ENCODE measurements at places on chromosomes 2 and 18.
A peak's percentile ranks its signal among the peaks of the same experiment; 100 is the strongest.

DNA sequence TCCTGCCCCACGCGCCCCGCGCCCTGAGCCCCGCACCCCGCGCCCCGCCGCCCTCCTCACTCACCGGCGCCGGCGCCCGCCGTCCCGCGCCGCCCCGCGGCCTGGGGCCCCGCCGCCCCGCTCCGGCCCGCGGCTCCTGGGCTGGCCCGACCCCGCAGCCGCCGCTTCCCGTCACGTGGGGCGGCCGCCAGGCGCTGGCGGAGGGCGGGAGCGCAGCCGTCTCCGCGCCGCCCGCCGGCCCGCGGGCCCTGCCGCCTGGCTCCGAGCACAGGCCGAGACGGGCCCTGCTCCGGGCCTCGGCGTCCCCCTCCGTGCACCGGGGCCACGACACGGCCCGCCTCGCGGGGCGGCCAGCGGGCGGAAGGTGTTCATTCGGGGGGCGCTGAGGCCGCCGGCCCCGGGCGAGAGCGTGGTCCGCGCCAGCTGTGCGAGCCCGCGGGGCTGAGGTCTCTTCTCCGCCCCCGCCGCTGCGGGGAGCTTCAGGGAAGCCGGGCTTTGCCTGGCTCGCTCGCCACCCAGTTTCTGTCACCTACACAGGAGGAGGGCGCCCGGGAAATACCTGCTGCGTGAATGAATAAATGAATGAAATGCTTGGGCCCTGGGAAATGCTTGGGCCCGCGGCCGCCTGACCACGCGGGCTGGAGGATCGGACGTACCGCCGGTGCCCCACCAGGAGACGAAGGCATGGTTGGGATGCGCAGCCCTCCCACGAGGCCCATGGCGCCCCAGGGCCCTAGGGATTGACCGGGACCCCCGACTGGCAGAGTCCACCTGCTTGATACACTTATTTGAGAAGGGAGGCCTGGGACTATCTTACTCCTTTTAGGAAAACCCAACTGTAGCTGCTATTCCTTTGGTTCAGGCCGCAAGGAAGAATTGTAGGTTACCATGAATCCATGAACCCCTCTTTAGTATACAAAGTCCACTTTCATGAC, at the start of gene TGFBRAP1:
Gene TGFBRAP1 (minus strand): TSS at position 175 of the 935 bp plus-strand sequence. CDS start 21,434 bp downstream, outside the sequence.
- peak; percentile 45 for DNase-seq

GRCh38 chr2:229202646-229203045, 68.4 kb downstream of the PID1 start:
- no peak for DNase-seq

DNA sequence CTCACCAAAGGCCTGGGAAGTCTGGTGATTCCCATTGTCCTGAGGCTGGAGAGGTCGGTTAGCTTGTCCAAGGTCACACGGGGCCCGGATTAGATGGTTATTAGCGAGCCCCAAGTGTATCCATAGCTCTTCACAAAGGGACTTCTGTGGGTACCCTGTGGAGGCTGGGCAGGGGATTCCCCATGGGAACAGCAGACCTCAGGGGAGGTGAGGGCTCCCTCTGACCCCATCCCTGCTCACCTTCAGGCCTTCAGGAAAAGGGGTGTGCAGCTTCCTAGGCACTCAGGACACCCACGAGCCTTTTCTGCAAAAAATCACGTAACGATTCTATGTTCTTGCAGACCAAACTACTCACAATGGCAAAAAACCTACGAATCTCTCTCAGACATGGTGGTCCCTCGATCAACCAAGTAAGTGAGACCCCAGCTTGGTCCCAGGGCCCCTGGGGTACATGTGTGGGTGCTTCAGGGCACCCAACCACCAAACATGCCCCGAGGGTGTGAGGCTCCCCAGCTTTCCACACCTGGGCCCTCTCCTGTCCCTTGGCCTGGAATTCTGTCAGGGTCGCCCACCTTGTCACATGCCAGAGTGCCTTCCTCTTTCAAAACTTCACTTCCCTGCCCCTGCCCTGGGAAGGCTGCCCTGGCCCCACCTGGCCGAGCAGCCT, 40.3 kb downstream of the PDIA6 start:
- no peak for DNase-seq

DNA sequence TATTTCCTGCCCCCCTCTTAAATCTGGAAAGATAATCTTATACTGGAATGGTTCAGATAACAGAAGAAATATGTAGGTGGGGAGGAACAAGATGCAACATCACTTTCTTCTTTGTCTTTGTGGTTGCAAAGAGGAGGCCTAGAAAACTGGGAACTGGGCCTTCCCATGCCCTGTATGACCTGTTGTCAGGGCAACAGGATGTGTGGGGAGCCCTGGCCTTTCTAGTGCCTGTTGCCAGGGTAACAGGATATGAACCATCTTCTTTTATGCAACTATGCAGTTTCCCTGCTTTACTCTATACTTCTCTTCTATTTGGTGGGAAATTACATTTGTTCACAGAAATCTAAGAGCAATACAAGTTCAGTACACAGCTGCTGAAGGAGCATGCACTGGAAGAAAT, 79.8 kb upstream of the PDE1A start:
- DNase-seq = no peak

GRCh38 chr18:51151568-51152511, 45.6 kb downstream of the MEX3C start:
- DNase-seq = peak; percentile 52

DNA sequence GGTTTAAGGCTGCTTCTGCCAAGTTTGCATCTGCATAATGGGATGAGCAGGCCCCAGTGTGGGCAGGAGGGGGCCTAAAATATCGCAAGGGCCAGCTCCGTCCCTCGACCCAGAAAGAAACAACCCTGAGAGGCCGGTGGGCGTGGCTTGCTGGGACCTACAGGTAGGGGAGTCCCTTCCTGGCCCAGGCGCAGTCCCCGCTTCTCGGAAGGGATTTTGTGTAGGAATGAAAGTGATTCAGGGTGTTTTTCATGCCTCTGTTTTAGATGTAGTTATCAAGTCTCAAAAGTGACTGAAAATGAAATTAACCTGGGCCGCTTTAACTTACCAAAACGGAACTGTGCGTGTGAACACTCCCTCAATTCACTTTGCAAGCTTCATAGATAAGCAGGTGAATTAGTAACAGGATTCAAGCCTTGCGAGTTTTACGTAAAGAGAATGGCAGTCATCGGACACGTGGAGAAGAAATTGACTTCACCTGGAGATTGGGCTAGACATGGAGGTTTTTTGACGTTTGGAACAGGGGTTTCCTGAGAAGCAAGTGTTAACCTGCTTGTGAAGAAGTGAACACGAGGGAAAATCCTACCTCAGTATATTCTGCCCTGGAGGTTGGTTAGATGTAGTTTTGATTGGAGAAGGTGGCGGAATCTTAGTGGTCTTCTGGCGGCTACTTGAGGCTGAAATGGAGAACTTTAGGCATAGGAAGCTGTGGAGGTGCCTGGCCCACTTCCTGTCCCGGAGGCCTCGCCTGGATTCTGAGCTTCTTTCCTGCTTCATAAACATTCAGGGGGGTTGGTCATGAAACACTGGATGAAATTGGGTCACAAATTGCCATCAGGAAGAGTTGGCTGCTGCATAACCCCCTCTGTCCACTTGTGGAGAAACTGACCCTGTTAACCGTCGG, 1.7 kb downstream of the NCK2 start:
- peak; percentile 58 for DNase-seq

DNA sequence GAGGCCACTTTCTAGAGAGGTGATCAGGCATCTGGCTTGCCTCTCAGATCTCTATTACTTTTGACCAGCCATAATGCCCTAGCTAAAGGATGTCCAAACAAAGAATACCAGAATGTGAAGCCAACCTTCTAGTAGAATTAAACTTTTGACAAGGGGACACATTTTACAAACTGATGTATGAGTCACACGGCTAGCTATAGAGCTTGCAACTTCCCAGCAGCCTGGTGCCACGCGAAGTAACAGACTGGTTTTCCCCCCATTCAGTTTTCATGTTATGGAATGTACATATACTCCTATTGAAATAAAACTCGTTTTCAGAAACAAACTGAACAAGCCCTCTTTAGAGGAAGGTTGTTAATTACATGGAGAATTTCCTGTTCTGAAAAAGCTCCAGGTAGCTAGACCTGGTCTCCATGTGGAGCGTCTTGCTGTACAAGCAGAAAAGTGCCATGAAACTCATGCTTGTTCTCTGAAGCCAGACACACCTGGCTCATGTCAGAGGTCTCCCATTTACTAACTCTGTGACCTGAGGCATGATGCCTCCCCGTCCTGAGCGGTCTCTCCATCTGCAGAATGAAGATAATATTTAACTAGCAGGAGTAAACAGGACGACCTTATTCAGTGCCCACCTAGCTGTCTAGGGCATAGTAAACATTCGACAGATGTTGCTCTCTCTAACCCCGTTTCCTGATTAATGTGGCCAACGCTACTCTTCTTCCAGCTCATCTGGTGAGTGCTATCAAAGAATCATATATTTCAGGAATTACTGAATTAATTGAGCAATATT, 81.5 kb upstream of the MAP3K20 start:
- DNase-seq = no peak

DNA sequence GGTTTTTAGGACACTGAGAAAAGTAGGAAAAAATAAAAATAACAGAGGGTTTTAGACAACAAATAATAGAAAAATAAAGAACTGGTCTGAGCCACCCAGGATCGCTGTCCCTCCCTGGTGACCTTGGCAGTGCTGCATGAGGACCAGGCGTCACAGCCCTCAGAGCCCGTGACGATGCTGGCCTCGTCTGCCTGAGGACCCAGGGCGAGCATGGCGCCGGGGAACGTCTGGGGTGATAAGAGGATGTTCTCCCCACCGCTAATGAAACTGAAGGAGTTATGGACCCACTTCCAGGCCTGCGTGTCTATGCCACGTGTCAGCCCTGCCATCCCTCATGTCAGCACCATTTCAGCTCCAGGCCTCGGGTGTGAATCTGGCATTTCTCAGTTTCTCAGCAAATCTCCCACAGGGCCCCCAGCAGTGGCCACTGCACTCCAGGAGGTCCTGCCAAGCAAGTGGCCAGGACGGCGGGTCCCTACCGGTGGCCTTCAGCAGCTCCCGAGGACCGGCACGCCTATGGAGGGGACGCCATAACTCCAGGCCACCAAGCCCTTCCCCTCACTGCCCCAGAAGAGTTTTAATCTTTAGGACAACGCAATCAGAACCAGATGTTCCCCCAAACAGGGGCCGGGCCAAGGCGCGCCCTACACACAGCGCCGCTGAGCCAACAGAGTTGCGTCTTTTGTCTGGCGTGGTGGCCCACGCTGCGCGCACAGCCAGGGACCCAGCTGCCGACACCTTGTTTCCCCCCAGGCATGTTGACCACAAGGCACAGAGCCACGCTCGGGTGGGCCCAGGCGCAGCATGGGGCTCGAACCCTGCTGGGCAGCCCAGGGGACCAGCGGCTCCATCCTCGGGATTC, 179.7 kb downstream of the TWIST2 start:
- DNase-seq = no peak

DNA sequence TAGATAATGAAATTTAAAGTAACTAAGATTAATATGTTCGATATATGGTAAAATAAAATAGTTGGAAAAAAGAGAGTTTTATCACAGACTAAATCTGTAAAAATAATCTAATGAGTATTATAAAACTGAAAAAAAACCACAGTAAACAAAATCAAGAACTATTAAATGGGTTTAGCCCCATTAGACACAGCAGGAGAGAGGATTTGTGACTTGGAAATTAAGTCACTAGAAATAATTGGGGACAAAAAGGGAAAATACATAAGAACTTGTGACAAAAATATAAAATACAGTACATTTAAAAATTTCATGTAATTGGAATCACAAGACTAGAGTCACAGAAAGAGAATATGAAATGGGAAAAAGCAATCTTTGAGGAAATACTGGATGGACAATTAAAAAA, 1114.6 kb upstream of the KLHL29 start:
- DNase-seq = no peak

- no peak for DNase-seq
Observed at GRCh38 chr2:127051116-127052056, 55.6 kb downstream of the BIN1 start.

DNA sequence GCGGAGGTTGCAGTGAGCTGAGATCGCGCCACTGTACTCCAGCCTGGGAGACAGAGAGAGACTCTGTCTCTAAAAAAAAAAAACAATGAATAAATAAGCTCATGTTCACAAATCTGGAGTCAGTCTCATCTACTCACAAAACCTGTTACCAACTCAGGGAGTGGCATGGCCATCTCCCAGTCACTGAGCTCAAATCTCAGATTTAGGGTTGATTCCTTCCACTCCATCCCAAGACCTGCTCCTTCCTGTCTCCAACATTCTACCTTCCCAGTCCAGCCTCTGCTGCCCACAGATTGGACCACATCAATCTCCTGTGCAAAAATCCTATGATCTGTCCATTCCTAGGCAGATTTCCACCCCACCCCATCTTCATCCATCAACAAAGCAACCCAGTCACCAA, 1.6 kb downstream of the STAT1 start:
- no peak for DNase-seq

- DNase-seq = no peak
Observed at GRCh38 chr2:31109633-31110192, 28.5 kb downstream of the GALNT14 start.

DNA sequence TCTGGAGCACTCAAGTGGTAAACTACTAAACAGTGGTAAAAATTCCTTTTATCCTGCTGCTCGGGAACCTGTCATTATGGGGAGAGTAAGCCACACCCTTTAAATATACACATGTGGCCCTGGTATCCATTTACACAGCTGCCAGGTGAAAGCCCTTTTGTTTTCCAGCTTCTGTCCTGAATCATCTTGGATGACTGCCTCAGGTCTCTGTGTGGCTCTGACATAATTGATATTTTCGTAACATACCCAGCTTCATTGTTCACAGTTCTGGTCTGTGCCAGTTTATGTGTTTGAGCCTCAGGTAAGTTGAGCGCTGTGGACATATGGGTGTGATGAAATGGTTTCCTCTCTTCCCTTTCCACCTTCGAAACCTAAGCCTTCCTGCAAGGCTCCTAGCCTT, 15.7 kb upstream of the TTC39C start:
- DNase-seq = no peak

DNA sequence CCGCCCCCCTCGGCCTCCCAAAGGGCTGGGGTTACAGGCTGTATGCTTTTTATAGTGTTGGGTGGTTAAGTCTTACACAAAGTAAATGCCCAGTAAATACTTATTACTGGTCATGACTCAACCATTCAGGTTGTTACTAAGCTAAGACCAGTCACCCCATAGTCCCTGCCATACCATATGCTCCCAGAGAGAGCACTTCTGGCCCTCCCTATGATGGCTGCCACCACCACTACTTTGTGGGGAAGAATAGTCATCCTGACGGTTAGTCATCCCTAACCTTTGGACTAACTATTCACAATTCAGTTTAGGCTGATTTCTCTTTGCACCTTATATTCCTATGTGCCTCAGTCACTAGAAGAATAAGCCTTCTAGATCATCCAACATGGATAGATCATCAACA, 42.0 kb upstream of the MSH2 start:
- DNase-seq = no peak

GRCh38 chr18:61992923-61993322, 100.1 kb upstream of the RNF152 start:
- no peak for DNase-seq

DNA sequence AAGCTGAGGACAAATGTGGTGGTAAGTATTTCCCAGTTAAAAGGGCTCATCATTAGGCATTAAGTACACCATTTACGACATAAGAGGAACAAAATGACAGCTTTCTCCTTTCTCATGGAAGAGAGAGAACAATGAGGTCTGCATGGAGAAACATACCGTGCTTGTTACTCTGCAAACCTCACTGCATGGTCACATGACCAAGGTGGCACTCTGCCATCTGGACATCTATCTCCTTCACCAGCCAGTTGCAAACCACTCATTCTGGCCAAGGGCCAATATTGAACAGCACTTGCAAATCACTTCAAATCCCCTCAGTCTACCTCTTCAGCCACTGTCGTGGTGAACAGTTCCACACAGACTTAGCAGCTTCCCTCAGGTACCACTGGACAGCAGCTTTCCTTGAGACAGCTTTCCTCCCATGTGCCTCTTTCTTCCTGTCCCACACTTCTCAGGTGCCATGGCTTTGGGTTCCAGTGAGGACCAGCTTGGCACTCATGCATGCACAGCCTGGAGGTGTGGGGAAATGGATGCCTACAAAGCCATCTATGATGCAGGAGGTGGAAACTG, 29.5 kb upstream of the DPP4 start:
- no peak for DNase-seq

Measured in stimulated activated CD4-positive, alpha-beta T cell treated with anti-CD3 and anti-CD28 coated beads, Interleukin-15, amount 100 ng/mL, for 1 hour (primary cell).